ENCODE measurements at places on chromosomes 5 and 9. TPM values are rescaled to one million over a fixed set of nuclear protein-coding genes. Genes with fewer than 3 reads are reported as not detected.

DMGDH gene
- 4.9 TPM for total RNA-seq

FREM1 gene
- total RNA-seq: 0.16 TPM

SUSD3 gene
- total RNA-seq: 1.1 TPM

ENTR1 gene
- 38.9 TPM for total RNA-seq

SURF2 gene
- total RNA-seq: 8.7 TPM

MEIKIN gene
- total RNA-seq: not detected

PFN3 gene
- not detected for total RNA-seq

SOX30 gene
- not detected for total RNA-seq

PSAT1 gene
- total RNA-seq: 182 TPM

SLC12A2 gene
- total RNA-seq: 12.8 TPM

GARNL3 gene
- total RNA-seq: 3.2 TPM

MLANA gene
- not detected for total RNA-seq

SCGB3A1 gene
- total RNA-seq: not detected
